Spleen (tissue), 13 donors: ENCODE measurements at places on chromosomes 3 and 15. TPM values are rescaled to one million over a fixed set of nuclear protein-coding genes. Genes with fewer than 3 reads are reported as not detected.

GRCh38 chr15:56460071-56460470, 4.9 kb downstream of the MNS1 start:
- no peak for DNase-seq

Gene FOXB1
- total RNA-seq, result 0.13 TPM

- peak; percentile 74 for DNase-seq
Measured at GRCh38 chr3:8324747-8325146, 176.9 kb upstream of the LMCD1 start.

GRCh38 chr3:73772076-73772886, 147.5 kb upstream of the PDZRN3 start:
- DNase-seq, result no peak

Gene LRRC28
- total RNA-seq, result 23.6 TPM

DNA sequence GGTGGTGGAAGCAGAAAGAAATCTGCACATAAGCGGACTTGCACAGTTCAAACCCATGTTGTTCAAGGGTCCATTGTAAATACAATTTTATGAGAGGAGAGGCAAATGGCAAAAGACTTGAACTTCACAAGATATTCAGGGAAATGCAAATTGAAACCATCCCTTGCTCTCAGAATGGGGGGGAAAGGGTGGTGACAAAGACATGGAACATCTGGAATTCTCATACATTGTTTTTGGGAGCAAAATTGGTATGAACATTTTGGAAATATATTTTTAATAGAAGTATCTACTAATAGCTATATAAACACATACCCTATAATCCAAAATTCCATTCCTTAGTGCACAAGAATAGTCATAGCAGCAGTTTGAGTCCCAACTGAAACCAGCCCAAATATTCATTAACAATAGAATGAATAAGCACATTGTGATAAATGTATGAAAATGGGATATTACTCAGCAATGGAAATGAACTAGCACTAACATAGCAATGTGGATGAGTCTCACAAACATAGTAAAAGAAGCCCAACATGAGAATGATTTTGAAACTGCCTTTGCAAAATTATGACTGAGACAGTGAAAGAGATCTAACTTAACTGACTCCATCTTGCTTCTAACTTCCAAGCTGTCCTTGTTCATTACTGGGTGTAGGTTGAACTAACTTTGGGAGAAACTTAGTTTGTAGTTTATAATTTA, 77.2 kb downstream of the CD200R1L start:
- DNase-seq, result no peak

Gene TGM4
- not detected for total RNA-seq

Gene CHRNA5
- total RNA-seq, result 0.69 TPM
